ENCODE measurements at places on chromosomes 3 and 15.

DNA sequence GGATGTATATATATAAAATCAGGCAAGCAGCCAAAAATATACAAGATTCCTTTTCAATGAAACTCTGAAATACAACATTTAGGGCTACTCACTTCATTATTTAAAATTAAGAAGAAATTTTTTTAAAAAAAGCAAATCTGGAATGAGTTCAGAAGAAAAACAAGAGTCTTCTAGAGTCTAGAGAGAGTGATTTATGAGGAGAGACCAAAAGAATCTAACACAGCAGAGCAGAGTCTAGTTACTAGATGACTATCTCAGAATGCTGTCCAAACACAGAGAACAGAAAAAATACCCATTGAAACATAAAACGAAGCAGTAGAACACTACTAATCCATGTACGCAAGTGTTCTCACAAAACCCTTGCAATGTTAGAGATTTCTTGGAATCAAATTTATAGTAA, 275.2 kb upstream of the CBLB start:
- no peaks in the 10 kb centered on the region for H3K27me3 ChIP-seq
- H3K27ac ChIP-seq, result no peak overlapping the region
- H3K4me3 ChIP-seq, result no peak overlapping the region
- DNase-seq, result no peak

- H3K27ac ChIP-seq, result no peak overlapping the region
- H3K36me3 ChIP-seq, result no peaks in the 10 kb centered on the region
- no peaks in the 10 kb centered on the region for H3K27me3 ChIP-seq
- H3K4me3 ChIP-seq, result no peak overlapping the region
- H3K4me1 ChIP-seq, result no peaks in the 10 kb centered on the region
Observed at GRCh38 chr3:20396335-20396734, 210.3 kb upstream of the SGO1 start.

- H3K27me3 ChIP-seq, result no peaks in the 10 kb centered on the region
- no peaks in the 10 kb centered on the region for H3K36me3 ChIP-seq
- DNase-seq, result no peak
- H3K27ac ChIP-seq, result no peak overlapping the region
Observed at GRCh38 chr3:14587740-14588360, 47.7 kb upstream of the GRIP2 start.

DNA sequence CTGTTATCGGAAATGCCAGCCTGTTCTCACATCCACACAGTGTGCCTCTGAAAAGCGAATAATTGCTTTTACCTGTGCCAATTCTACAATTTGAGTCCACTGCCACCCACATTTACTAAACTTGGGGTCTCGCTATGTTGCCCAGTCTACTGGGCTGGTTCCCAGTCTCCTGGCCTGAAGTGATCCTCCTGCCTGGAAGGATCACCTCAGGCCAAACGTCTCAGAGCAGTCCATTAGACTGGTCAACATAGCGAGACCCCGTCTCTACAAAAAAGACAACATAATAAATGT, 827 bp upstream of the INO80 start:
- H3K27ac ChIP-seq, result peak overlapping the region; percentile 97
- H3K36me3 ChIP-seq, result no peaks in the 10 kb centered on the region
- H3K27me3 ChIP-seq, result no peaks in the 10 kb centered on the region

GRCh38 chr3:12759097-12759679, at the start of gene TMEM40:
TMEM40 (minus strand) TSS chr3:12759259; CDS start chr3:12749832, 9,427 bp downstream.
- peak within 1 kb of the TSS; percentile 35 for H3K4me3 ChIP-seq
- H3K27me3 ChIP-seq, result no peaks in the 10 kb centered on the region
- no peaks in the 10 kb centered on the region for H3K36me3 ChIP-seq
- peak within 1 kb of the TSS; percentile 92 for H3K27ac ChIP-seq
- DNase-seq, result no peak
- H3K4me1 ChIP-seq, result peaks cover 40% of the 10 kb centered on the region

GRCh38 chr3:10286596-10287295, 6.0 kb downstream of the GHRL start:
- no peaks in the 10 kb centered on the region for H3K27me3 ChIP-seq
- DNase-seq, result no peak
- peaks cover 6% of the 10 kb centered on the region for H3K4me1 ChIP-seq
- H3K4me3 ChIP-seq, result no peak overlapping the region
- H3K36me3 ChIP-seq, result peaks cover 8% of the 10 kb centered on the region

GRCh38 chr3:101181801-101182200, 138.6 kb downstream of the IMPG2 start:
- H3K27ac ChIP-seq, result no peak overlapping the region
- no peaks in the 10 kb centered on the region for H3K27me3 ChIP-seq

GRCh38 chr3:185075547-185075946, 77.3 kb downstream of the C3orf70 start:
- no peaks in the 10 kb centered on the region for H3K4me1 ChIP-seq
- no peak overlapping the region for H3K4me3 ChIP-seq
- no peak overlapping the region for H3K27ac ChIP-seq
- no peaks in the 10 kb centered on the region for H3K27me3 ChIP-seq

Measured in esophagus squamous epithelium (tissue), 5 donors.